Hepatocyte (in vitro differentiated cells): ENCODE measurements at places on chromosomes 7 and 10.

DNA sequence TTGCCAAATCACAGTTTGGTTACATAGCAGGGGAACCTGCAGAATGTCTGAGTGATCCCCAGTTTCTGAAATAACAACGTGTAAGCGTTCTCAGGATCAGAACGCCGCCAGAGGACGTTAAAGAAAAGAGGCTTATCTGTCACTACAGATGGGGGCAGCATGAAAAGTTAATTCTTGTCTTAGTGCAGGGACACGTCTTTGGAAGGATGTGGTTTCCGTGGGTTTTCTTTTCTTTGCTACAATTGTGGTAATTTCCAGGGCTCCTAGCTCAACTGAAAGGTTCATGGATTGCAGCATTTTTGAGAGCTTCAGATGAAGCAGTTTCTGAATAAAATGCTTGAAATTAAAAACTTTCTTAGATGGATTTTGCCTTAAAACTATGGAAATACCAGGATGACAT, 106.6 kb downstream of the PRKCQ start:
- DNase-seq: no peak
- H3K4me3 ChIP-seq: no peak overlapping the region
- no peaks in the 10 kb centered on the region for H3K27me3 ChIP-seq
- no peak overlapping the region for H3K27ac ChIP-seq

GRCh38 chr10:5466451-5467206, 32.7 kb downstream of the CALML5 start:
- no peaks in the 10 kb centered on the region for H3K36me3 ChIP-seq
- H3K4me1 ChIP-seq: peaks cover 51% of the 10 kb centered on the region
- H3K27ac ChIP-seq: peak overlapping the region; percentile 94
- no peak overlapping the region for H3K4me3 ChIP-seq

GRCh38 chr7:6180344-6180725, 92.1 kb downstream of the CYTH3 start:
- H3K36me3 ChIP-seq: no peaks in the 10 kb centered on the region
- H3K27me3 ChIP-seq: no peaks in the 10 kb centered on the region
- DNase-seq: no peak
- no peak overlapping the region for H3K4me3 ChIP-seq
- no peak overlapping the region for H3K27ac ChIP-seq
- no peaks in the 10 kb centered on the region for H3K4me1 ChIP-seq

- no peaks in the 10 kb centered on the region for H3K4me1 ChIP-seq
- H3K4me3 ChIP-seq: no peak overlapping the region
- no peaks in the 10 kb centered on the region for H3K27me3 ChIP-seq
- no peaks in the 10 kb centered on the region for H3K36me3 ChIP-seq
Observed at GRCh38 chr7:19648791-19649190, 60.0 kb downstream of the POLR1F start.

- H3K4me1 ChIP-seq: no peaks in the 10 kb centered on the region
- no peak for DNase-seq
- no peaks in the 10 kb centered on the region for H3K36me3 ChIP-seq
- no peak overlapping the region for H3K4me3 ChIP-seq
- no peaks in the 10 kb centered on the region for H3K27me3 ChIP-seq
Observed at GRCh38 chr10:15293862-15294842, 76.9 kb downstream of the FAM171A1 start.

- no peak overlapping the region for H3K4me3 ChIP-seq
- H3K36me3 ChIP-seq: no peaks in the 10 kb centered on the region
- no peaks in the 10 kb centered on the region for H3K4me1 ChIP-seq
Observed at GRCh38 chr7:105364684-105365083, 24.0 kb downstream of the SRPK2 start.

DNA sequence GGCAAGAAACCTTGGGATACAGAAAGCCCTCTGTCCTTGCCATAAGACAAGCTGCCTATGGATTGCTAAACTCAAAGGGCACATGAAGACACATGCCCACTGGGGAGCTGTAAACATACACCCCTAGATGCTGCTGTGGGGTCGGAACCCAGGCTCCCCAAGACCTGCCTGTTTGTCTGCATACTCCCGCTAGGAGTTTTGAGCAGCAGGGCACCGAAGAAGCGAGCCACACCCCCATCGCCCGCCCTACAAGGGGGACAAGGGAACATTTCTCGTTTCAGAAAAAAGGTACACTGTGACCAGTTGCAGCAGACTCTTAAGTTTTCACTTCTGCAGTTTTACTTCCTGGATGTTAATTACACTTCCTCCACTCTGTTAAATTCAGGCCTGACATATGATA, 680.2 kb upstream of the GHITM start:
- H3K4me3 ChIP-seq: no peak overlapping the region
- H3K4me1 ChIP-seq: no peaks in the 10 kb centered on the region
- H3K36me3 ChIP-seq: no peaks in the 10 kb centered on the region
- DNase-seq: no peak
- no peak overlapping the region for H3K27ac ChIP-seq

DNA sequence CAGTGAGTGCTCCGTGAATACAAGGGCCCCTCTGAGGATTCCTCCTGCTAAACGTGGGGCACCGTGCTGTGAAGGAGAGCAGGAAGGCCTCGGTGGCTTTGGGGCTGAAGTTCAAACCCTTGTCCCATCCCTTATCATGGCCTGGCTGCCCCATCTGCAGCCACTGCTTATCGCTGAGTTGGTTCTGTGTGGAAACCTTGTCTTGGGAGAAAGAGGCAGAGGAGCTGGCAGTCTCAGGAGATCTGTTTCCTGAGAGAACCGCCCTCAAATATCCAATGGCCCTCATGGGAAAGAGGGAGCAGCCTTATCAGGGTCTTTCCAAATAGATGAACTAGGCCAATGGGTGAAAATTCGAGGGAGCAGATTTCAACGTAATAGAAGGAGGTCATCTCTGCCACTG, 52.0 kb upstream of the NRF1 start:
- DNase-seq: no peak
- H3K4me1 ChIP-seq: peaks cover 5% of the 10 kb centered on the region
- no peak overlapping the region for H3K27ac ChIP-seq
- H3K27me3 ChIP-seq: peaks cover 9% of the 10 kb centered on the region

DNA sequence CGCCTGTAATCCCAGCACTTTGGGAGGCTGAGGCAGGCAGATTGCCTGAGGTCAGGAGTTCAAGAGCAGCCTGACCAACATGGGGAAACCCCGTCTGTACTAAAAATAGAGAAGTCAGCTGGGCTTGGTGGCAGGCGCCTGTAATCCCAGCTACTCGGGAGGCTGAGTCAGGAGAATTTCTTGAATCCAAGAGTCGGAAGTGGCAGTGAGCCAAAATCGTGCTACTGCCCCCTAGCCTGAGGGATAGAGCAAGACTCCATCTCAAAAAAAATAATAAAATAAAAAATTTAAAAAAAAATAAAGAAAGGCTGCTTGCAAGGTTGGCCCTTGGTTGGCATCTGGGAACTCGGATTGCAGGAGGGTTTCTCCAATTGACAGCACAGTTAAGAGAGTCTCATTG, 221.6 kb downstream of the DGKI start:
- no peak for DNase-seq
- no peaks in the 10 kb centered on the region for H3K27me3 ChIP-seq
- no peaks in the 10 kb centered on the region for H3K4me1 ChIP-seq
- no peak overlapping the region for H3K4me3 ChIP-seq
- no peaks in the 10 kb centered on the region for H3K36me3 ChIP-seq
- no peak overlapping the region for H3K27ac ChIP-seq

DNA sequence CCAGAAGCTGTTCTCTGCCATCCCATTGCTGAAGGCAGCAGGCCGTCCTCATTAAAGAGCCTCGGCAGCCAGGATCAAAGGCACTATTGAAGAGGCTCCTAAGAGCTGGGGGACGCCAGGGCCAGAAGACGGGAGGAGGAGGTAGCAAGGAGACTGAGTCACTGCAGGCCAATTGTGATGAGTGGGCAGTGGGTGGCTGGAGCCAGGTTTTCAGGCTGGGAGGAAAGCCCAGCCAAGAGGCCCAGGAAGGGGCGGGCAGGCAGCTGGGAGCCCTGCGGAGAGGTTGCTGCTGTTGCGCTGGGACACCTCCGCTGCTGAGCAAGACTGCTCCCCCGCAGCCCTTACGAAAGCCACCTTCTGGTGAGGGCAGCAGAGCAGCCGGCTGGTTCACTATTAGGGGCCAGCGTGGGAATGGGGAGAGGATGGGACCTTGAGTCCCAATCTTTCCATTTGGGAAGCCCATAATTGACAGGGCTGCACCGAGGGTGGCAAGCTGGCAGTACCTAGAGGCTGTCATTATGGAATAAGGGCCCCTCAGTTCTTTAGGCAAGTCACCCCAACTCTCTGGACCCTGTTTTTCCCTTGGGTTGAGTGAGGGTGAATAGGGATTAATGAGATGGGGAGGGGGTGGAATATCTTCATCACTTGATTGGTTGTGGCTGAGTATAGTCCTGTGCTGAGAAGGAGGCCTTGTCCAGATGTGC, 48.4 kb downstream of the UNC5B start:
- H3K27ac ChIP-seq: peak overlapping the region; percentile 86
- peaks cover 47% of the 10 kb centered on the region for H3K4me1 ChIP-seq
- H3K4me3 ChIP-seq: no peak overlapping the region
- H3K36me3 ChIP-seq: no peaks in the 10 kb centered on the region

DNA sequence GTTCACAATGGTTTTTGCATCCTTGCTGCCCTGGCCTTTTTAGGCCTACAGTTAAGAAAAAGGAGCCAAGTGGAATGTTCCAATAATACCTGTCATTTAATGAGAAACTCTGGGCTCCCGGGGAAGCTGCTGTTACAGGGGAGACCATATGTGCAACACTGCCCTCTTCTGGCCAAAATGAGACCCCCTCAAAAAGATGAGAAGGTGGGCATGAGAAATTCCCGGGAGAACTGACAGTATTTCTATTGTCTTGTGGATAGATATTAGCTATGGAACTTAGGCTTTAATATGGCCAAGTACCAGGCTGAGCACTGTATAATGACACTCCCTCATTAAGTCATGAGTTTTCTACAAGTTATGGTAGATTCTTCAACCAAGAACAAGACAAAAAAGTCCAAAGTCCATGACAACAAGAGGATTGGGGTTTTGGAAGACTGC, 99.4 kb downstream of the CCDC3 start:
- H3K4me3 ChIP-seq: no peak overlapping the region
- no peaks in the 10 kb centered on the region for H3K4me1 ChIP-seq
- no peak overlapping the region for H3K27ac ChIP-seq
- no peaks in the 10 kb centered on the region for H3K36me3 ChIP-seq
- DNase-seq: peak; percentile 79

GRCh38 chr10:33334153-33334804, at the start of gene NRP1:
Gene NRP1, minus strand, starts transcription at chr10:33334667. Its CDS starts 285 bp downstream, at chr10:33334382.
- peak within 1 kb of the TSS; percentile 92 for H3K4me3 ChIP-seq
- peak within 1 kb of the TSS; percentile 93 for H3K27ac ChIP-seq
- H3K27me3 ChIP-seq: no peaks in the 10 kb centered on the region
- no peaks in the 10 kb centered on the region for H3K36me3 ChIP-seq

DNA sequence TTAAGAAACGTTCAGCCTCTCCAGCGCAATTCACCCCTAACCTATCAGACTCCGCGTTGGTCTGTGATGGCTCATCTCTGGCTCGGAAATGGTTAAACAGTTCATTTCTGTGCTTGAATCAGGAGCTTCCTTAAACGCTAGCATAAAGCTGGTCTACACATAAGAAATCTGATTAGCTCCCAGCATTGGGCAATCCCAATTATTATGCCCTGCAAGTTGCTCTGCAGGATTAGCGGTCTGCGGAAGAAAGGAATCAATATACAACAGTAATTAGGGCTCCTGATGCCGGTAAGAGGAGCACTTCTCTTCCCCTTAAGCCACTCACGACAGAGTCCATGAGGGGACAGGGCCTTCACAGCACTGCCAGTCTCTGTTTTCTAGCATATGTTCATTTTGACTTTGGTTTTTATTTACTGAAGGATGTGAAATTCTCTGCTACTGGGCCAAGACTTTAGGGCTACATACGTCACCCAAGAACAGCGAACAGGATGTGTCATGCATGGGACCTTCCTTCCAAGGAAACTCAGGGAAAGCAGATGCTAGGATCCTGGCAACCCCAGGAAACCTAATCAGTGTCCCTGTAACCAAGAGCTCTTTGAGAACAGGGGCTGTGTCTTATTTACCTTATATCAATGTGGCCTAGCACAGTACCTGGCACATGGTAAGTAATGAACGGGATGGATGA, 324.4 kb downstream of the KCNMA1 start:
- H3K4me1 ChIP-seq: peaks cover 10% of the 10 kb centered on the region
- no peak overlapping the region for H3K4me3 ChIP-seq
- no peak overlapping the region for H3K27ac ChIP-seq
- no peak for DNase-seq
- no peaks in the 10 kb centered on the region for H3K36me3 ChIP-seq
- no peaks in the 10 kb centered on the region for H3K27me3 ChIP-seq

DNA sequence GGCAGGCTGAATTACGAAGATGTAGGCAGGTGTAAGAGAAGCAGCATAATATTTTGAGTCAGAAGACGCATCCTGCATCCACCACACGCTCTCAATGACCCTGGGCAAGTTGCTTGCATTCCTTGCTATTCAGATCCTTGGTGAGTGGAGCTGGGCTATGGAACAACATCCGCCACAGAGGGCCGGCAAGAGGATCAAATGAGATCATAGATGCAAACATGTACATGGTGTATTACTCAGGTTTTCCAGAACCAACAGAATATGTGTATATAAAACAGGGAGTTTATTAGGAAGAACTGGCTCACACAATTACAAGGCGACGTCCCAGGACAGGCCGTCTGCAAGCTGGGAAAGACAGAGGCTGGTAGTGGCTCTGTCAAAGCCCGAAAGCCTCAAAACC, 51.5 kb downstream of the ADAM12 start:
- no peaks in the 10 kb centered on the region for H3K4me1 ChIP-seq
- H3K36me3 ChIP-seq: no peaks in the 10 kb centered on the region
- no peak overlapping the region for H3K4me3 ChIP-seq
- no peaks in the 10 kb centered on the region for H3K27me3 ChIP-seq
- no peak for DNase-seq

DNA sequence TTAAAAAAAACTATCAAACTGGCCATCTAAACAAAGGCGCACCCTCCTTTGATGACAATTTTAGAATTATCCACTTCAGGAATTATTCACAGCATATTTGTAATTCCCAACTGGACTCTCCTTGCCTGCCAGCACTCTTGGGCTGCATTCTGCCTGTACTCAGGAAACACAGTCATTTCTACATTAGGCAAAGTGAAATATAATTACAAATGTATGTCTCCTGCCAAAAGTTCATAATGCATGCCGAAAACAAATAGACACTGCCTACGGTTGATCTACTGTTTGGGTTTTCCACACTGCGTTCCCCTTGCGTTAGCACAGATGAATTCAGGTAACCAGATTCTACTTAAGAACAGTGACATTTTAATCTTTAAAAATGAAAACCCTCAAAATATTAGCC, 1.9 kb downstream of the HGF start:
- no peaks in the 10 kb centered on the region for H3K36me3 ChIP-seq
- H3K4me3 ChIP-seq: no peak overlapping the region
- DNase-seq: no peak
- H3K27ac ChIP-seq: no peak overlapping the region
